ENCODE measurements at places on chromosomes 2 and 18.

GRCh38 chr2:38374984-38375383, 2.1 kb downstream of the ATL2 start:
- DNase-seq: no peak

DNA sequence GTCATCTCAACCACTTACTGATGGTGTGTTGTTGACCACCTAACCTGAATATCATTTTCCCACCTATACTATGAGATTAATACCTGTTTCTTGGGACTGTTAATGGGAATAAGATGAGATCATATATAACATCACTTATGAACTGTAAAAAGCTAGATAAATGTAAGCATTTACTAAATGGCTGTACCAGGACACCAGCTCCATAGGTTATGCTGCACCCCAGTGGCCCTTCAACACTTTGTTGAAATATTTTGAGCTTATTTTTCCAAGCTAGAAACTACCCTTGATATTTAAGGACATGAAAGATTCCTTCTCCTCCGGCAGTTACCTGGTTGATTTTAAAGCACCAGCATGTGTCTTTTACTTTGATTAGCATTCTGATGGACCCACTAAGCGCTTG, 138.0 kb upstream of the CDCA7 start:
- DNase-seq: no peak

DNA sequence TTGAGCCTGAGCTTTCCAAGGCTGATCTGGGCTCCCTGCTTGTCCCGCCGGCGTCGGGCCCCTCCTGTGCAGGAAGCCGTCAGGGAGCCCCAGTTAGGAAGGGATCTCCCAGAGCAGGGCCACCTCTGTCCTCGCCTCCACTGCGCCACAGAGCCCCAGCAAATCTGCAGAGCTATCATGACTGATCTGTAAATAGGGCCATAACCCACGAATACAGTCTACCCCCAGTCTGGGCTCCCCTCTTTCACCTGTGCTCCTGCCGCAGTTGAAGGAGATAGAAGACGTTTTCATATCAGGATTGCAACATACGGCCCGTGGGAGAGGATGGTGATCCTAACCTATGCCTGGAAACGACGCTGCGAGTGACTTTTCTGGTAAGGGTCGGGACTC, 138.7 kb downstream of the PTGR3 start:
- no peak for DNase-seq

DNA sequence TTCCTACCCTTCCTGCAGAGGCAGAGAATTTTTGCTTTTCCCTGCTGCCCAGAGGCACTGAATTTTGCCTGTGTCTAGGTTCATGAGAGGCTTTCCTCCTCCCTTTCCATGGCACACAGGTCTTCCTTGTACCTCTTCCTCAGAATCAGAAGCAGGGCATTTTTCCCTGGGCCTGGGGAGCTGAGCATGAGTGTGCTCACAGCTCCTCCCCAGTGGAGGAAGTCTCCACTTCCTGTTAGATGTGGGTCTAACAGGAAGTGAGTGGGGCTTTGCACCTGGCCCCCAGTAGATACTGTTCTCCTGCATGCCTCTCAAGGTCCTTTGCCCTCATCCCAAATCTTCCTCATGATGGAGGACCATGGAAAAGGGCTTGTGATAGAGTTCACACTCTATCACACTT, 297.2 kb upstream of the FIGN start:
- DNase-seq: no peak

- no peak for DNase-seq
Observed at GRCh38 chr18:63762518-63762917, 12.7 kb upstream of the SERPINB7 start.

DNA sequence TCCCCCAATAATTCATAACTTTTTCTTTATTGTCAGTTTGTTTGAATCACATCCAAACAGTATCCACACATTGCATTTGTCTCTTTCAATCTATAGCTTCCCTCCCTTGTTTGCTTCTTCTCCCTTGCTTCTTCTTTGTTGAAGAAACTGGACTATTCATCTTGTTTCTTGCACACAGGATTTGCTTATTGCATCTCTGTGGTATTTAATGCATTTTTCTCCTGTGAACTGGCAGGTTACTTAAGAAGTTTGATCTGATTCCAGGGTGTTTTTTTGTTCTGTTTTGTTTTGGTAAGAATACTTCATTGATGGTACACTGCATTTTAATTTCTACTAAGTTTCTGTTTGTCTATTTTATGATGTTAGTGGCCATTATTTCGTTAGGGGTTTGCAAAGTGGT, 166.8 kb downstream of the CAMKMT start:
- no peak for DNase-seq

GRCh38 chr18:79973517-79973916, 9.1 kb downstream of the HSBP1L1 start:
- no peak for DNase-seq

DNA sequence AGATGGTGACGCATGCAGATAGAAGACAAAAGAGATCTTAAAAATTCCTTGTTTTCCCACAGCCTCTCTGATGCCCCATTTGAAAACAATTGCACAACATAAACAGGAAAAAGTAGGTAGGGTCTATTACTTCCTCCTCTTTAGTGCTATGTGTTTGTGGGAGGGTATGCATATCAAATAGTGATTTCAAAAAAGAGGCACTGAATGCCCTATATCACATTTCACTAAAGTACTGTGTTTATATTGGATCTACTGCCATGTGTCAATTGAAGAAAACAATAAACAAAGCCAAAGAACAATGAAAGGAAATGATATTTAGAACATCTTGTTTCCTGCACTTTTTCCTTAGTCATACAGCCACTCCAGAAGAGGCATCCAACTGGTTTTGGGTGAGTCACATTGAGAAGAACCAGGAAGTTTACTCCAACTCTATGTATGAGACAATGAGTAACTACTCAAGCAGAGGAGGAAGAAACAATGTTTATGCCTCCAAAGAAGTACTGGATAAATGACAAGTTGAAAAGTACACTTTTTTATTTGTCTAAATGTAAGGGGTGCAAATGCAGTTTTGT, 583.6 kb downstream of the FBXO15 start:
- DNase-seq: no peak

- no peak for DNase-seq
Observed at GRCh38 chr2:189199797-189200196, 20.2 kb upstream of the COL5A2 start.

DNA sequence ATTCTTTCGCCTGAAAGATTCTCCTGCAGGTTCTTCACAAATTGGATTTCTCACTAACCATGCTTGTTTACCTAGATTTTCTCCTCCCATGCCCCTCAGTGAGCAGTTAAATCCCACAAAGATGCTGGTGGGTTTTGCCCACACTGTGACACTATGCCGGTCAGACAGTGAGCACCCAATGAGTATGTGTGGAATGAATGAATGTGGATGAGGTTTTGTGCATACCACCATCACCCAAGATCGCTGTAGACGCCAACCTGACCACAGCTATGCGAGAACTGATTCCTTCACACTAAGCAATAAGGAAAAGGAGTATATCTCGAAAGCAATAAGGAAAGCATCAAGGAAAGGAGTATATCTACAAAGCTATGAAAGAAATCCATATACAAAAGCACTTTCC, 116.7 kb downstream of the PID1 start:
- DNase-seq: no peak
